Kidney epithelial cell (primary cell): ENCODE measurements at places on chromosomes 6 and 20. TPM values are rescaled to one million over a fixed set of nuclear protein-coding genes. Genes with fewer than 3 reads are reported as not detected.

DNA sequence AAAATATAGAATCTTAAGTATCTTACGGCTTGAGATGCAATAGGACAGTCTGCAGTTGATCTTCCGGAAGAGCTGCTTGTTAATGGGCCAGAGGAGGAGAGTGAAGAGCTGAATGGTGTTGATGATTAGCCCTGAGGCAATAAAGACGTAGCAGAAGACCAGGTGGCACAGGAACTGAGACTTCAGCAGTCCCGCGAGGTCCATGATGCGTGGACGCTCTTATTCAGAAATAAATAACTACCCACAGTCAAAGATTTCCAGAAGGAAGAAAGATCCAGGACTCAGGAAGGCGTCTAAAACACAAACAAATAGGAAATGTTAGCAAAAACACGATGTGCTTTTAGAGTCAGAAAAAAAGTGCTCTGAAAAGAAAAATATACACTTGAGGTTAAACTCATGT is 41.9 kb downstream of the AGPAT4 start:
- no peak for DNase-seq

DNA sequence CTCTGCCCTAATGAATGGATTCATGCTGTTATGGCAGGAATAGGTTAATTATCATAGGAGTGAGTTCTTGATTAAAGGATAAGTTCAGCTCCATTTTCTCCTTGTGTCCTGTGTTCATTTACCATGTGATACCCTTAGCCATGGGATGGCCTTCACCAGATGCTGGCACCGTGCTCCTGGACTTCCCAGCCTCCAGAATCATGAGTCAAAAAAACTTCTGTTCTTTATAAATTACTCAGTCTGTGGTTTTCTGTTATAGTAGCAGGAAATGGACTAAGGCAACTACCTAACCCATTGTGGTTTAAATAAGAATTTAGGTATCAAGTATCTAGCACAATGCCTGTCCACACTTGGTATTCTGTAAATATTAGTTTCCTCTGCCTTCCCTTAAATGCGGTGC is 223.5 kb downstream of the MEI4 start:
- no peak for DNase-seq

DNA sequence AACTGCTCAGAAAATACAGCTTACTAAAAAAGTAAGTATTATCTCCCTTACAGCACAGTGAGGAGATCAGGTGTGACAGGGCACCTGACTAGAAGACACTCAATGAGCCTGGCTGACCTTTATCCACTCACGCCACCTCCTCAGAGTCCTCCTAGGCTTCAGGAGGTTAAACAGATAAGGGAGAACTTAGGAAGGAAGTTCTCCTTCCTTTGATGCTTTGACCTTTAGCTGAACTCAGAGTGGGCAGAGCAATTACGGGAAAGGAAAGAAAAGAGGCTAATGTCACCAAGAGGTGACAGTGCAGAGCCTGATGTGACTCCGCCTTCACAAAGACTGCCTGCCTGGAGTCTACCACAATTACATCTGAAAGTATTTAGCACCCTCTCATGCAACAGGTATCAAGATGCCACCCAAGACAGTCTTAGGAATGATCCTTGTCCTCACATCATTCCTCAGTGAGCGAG is 36.7 kb downstream of the MAN1A1 start:
- DNase-seq = no peak

DNA sequence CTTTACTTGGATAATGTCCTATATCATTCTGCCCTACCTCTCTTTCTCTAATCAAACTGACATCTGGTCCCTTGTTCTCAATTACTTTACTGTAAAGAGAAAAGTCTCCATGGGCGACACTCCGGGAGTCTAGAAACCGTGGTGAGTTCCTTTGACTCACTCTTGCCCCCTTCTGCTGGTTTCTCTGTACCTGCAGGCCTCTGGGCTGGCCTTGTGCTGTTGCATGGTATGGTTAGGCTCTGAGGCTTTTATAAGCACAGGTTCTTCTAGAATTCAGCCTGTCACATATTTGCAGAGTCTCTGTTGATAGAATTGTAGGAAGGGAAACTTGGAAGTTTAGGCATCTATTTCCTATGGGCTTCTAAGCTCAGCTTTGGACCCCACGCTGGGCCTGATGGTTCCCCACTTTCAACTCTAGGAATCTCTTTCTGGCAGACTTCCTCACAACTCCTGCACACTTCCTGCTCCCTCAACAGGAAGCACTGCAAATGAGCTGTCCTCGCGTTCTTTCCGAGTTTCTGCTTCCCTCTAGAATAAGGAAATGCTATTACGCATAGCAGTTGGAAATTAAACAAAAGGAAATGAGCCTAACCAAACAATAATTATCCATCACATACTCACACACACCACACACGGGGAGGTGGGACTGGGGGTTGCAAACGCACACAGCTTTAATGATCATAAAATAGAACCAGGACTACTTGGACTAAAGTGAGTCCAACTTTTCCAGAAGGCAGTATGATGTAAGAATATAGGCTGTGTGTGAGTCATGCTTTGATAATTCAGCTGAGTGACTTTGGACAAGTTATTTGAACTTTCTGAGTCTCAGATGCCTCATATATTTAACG is 683.3 kb downstream of the QKI start:
- DNase-seq = no peak

DNA sequence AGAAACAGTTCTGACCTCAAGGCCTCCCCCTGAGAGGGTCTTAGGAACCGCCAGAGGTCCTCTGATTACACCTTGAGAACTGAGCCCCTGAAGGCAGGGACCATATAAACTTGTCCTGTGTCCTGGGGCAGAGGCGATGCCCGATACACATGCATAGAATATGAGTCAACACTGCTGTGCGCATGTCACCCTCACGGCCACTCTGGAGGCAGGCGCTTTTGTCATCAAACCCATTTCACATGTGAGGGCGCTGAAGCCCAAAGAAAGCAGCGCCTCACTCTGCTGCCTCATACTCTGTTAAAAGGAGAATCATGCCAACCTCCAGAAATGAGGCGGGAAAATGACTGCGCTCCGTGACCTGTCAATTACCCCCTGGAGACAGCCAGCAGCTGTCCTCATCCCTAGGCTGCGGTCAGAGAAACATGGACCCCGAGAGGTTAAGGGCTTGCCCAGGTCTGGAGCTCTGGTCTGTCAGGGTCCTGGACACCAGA is 158.3 kb downstream of the GRM4 start:
- DNase-seq = no peak

DNA sequence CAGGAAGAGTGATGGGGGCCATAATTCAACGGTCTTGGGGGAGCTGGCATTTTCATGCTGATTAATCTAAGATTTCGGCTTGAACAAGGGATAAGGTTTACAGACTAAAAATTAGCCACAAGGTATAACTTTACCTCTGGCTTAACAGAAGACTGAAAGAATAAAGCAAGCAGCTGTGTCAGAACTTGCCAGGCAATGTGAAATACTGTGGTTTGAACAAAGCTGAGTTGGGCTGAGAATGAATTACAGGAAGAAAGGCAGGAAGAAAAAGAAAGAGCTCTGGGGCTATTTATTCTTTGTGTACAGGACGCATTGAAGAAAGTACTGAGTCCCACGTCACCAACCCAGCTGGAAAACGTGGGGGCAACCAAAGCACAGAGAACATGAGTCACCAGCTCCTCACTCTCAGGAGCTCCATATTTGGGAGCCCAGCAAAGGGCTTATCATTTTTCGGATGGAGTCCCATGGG is 121.5 kb upstream of the NEDD9 start:
- no peak for DNase-seq

- no peak for DNase-seq
These were observed 122.3 kb downstream of the QKI start for GRCh38 chr6:163536770-163537169.

- DNase-seq = no peak
These were observed 29.7 kb upstream of the RFPL4B start for GRCh38 chr6:112317461-112317860.

DNA sequence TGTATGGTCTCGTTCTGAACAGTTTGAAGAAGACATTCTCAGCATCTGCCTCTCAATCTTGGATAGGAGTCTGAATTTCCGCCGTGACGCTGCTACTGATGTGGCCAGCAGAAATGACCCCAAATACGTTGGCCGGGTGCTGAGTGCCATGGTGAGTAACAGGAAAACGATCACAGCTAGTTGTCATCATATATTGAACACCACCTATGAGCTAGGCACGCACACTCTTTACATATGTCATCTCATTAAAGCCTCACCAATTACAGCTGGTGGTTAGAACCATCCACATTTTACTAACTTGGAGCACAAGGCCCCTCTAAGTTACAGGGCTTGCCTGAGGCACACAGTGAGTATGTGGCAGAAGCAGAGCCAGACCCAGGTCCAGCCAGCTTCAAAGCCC is 17.1 kb downstream of the TGM3 start:
- no peak for DNase-seq

VGLL2 gene
- total RNA-seq = not detected in 2 replicates

LPA gene
- not detected in 2 replicates for total RNA-seq

SLC26A8 gene
- not detected in 2 replicates for total RNA-seq

MOG gene
- not detected in 2 replicates for total RNA-seq
